ENCODE measurements at places on chromosomes 5 and 9.

DNA sequence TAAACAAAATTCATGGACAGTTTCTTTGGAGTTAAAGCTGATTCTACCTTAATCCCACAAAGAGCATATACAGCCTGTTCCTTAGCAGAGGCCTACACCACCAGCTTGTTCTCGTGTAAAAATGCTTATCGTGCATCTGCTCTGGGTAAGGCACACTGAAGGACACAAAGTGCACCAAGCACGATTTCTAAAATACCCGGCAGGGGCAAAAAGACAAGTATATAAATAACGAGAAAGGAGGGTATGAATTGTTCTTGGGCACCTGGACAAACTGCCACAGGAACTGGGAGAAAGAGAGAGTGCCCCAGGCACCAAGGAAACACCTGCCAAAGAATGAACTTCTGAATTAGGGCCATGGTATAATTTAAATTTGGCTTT lies 25.3 kb downstream of the NSUN2 start:
- DNase-seq = no peak

DNA sequence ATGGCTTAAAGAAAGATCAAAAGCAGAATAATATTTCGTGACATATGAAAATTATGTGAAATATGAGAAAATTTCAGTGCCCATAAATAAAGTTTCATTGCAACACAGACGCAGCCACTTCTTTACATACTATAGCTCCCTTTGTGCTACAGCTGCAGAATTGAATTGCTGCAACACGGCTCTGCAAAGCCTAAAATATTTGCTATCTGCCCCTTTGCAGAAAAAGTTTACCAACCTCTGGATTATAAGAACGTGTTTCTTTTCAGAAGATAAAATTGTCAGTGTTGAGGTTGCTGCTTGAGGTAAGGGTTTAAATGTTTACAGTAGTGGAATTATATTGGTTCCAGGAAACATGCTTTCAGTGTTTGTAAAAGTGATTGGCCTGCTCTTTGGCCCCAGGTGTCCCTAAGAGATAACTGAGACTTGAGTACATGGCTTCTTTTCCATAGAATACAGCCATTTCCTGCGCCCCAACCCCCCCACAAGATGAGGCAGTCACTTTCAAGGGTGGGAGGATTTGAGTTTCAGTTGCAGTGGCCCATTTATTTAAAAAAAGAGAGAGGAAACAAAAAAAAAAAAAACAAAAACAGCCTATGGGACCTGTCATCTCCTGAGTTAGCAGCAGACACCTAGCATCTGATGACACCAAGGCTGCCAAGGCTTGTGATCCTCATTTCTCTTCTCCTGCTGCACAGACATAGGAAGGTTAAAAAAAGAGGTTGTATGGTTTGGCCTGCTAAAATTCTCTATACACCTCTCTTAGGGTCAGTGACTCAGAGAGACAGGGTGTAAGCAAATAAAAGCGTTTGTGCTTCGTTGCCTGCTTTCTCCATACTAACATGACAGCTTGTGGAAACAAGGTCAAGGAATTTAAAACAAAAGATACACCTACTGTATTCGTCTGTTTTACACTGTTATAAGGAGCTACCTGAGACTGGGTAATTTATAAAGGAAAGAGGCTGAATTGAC lies 28.0 kb upstream of the HTR4 start:
- DNase-seq = no peak

GRCh38 chr9:34603610-34604231 lies 8.2 kb downstream of the RPP25L start:
- DNase-seq = peak; percentile 76

GRCh38 chr5:121246971-121247370 lies 604.7 kb upstream of the FTMT start:
- DNase-seq = no peak

DNA sequence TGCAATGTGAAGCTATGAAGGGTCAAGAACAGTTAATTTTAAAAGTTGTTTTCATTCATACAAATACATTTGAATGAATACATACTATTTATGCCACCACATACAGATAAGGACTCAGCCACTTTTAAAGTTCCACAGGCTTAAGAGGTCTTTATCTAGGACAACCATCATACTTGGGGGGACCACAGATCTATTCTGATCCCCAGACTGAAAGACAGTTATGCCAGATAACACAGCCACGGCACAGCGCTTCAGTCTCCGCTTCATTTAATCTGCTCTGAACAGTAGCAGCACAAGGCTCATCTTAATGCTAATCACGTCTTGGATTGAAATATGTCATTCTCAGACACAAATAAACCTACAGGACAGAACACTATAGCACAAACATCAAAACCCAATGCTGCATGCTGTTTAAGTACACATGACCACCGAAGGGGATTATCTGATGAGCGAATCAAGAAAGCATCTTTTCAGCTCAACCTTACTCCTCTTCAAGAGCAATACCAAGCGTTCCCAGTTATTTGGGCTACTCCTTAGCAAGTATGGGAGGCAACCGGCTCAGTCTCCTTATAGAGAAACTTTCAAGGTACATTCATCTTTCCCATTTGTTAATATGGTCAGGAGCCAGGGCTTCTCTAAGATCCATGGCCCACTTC lies 33.3 kb downstream of the PUM3 start:
- no peak for DNase-seq

DNA sequence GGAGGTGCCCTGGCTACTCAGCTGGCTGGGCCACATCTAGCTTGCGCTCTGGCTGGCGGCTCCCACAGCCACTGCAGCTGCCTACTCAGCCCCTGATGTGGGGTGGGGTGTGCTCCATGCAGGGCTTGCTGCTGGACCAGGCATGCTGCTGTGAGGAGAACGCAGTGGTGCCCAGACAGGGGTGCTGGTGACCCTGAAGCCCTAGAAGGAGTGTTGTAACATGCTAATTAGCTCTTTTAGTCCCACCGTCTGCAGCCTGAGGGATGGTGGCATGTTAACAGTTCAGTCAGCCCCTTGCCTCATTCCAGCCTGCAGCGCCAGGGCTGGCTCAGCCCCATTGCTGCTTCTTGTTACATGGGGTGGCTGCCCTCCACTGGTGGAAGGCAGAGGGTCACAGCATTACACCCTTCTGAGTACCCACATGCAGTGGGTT lies 642.3 kb downstream of the DMRTA1 start:
- DNase-seq = no peak

DNA sequence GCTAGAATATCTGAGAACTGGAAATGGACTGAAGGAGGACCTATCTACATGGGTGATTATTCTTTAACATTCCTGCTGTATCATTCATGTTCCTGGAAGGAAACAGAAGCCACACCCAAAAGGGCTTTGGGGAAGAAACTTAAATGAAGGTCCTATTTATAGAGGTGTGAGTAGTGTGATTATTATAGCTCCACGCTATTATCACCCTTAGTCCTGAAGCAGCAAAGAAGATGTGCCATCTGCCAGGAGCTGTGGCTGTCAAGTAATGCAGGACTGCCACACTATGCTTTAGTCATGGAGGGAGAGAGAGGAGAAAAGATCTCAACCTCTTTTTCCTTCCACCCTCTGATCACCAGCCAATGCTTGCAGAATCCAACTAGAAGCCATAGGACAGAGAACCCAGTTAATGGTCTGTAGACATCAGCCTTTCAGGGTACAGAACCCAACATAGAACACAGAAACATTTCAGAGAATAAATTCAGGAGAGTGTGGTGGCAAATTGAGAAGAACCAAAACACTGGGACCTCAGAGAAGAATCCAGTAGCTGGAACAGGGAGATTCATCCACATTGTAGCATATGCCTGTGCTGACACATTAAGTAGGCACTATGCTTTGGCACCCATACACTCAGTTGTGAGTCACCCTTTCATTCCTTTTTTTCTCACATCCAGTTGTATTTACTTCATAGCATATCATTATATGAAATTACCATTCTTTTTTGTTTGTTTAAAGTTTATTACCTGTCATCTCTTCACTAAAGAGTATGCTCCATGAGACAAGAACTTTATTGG lies 21.0 kb upstream of the RNF180 start:
- peak; percentile 63 for DNase-seq

- no peak for DNase-seq
Observed at GRCh38 chr5:121024416-121025311, 560.6 kb downstream of the PRR16 start.

DNA sequence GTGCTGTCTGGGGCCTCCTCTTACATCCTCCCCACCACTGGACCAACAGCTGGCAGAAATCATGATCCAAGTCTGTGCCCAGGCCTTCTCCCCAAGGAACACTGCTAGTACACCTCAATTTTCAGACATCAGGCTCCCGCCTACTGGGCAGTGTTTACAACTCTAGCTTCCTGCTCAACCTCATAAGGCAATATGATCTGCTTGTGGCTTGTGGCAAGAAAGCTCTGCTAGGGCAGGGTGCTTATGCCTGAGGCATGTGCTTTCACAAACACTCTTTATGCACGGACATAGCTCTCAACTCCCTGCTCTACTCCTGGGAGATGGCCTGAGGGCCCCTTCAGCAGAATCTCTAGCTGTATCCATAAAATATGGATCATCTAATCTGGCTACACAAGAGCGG lies 32.5 kb downstream of the SH3TC2 start:
- no peak for DNase-seq

- peak; percentile 5 for DNase-seq
Observed at GRCh38 chr9:87882627-87883026, at the start of gene SPATA31E1. Gene SPATA31E1 (plus strand): TSS chr9:87882877. CDS start chr9:87882892, 15 bp downstream.

GRCh38 chr5:162956570-162956969 lies 480.8 kb upstream of the CCNG1 start:
- no peak for DNase-seq

GRCh38 chr9:128995791-128996190 lies 32.3 kb downstream of the SH3GLB2 start:
- peak; percentile 95 for DNase-seq

DNA sequence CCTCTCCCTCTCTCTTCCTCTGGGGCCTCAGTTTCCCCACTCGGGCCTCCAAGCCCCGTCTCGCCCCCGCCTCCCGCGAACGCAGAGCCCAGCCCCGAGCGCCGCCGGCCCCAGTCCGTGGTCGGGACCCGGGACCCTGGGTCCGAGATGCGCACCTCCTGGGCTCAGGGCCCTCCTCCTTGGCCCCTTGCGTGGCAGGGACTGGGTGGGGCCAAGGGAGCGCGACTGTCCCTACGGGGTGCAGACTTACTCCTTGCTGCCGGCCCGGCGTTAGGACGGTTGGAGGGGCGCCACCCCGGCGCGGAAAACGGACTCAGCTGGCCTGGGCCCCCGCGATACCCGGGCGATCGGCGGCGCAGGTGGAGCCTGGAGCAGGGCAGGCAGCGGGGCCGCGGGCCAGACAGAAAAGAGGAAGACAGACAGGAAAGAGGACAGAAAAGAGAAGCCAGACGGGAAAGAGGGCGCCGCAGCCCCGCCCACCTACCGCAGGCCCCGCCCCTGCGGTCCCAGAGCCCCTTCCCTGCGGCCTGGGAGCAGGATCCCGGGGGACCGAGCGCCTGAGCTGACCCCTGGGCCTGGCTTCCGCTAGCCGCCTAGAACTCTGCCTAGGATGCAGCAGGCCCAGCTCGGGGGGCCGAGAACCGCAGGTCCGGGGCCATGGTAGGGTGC lies at the start of gene GBGT1:
GBGT1 (minus strand) TSS at position 411 of the 669 bp plus-strand sequence. CDS start 1,502 bp downstream, outside the sequence.
- DNase-seq = peak; percentile 35

GRCh38 chr9:109437286-109437685 lies 60.8 kb downstream of the PTPN3 start:
- no peak for DNase-seq

GRCh38 chr5:136079195-136079985 lies 50.6 kb downstream of the TGFBI start:
- no peak for DNase-seq

DNA sequence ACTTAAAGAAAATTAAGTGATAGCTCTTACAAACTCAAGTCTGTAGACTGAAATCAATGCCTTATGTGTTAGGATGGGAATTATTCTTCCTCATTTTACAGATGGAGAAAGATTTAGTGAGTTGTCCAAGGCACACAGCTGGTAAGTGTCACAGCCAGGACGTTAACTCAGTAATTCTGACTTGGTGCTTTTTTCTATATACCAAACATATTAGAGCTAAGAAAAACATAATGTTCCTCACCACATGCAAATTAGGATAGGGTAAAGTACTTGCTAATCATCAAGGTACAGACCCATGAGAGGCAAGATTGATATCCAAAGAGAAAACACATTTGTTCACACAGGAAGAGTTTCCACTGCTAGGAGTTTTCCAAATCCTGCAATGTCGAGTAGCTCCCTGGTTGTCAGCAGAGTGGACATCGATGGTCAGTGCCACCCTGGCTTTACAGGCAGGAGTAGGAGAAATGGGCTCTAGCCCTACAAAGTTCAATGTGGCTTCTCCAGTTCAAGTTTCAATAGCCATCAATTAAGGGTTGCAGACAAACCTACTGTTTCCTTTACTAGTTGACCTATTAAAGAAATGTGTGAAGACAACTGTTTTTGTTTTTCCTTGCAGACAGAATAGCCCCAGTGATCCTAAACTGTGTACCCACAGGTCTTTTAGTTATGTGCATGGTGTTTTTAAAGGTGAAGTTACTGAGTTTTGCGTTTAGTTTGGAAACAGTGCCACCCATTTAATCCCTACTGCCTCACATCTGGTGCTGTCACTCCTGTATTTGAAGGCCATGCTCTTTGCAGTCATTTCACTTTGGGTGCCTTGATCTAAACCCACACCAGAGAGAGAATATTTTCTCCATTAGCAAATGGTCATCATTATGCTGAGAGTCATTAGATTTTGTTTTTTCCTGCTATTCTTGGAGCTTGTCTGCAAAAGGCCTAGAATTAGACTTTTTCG lies 460.8 kb upstream of the SMARCA2 start:
- no peak for DNase-seq

GRCh38 chr5:7869474-7870136 lies 657 bp downstream of the MTRR start:
- peak; percentile 14 for DNase-seq

- DNase-seq = no peak
Observed at GRCh38 chr5:60568646-60569045, 131.3 kb downstream of the DEPDC1B start.

DNA sequence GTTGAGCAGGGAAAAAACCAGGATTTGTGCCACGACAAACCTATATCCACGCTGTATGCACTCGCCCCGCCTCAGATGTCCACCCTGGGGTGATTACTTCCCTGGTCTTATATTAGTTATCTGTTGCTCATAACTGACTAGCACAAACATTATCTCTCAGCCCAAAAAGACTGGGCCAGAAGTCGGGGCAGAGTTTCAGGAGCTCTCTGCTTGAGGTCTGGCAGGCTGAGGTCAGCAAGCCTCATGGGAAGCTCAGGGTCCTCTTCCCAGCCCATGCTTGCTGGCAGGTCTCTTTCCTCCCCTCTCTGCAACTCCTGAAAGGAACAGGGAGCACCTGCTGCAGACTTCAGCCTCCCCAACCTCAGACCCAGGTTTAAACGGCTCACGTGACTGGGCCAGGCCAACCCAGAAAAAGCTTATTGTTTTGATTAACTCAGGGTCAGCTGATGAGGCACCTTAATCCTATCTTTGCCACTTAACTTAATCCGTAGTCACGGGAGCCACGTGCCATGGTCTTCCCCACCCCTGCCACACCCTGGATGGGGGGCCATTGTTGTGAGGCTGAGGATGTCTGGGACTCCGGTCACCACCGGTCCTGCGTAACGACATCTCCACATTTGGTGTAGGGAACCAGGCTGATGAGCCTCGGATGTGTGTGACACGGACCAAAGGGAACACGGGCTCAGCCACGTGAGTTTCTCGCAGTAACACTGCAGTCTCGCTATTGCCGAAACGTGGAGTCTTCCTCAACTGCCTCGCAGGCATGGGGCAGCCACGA lies 123.7 kb upstream of the IRX4 start:
- DNase-seq = no peak

GRCh38 chr5:80174790-80175189 lies 81.1 kb downstream of the SERINC5 start:
- DNase-seq = no peak

All from cardiac fibroblast (primary cell).